Dorsolateral prefrontal cortex (tissue), 122 donors: ENCODE measurements at places on chromosomes 1 and 21. TPM values are rescaled to one million over a fixed set of nuclear protein-coding genes. Genes with fewer than 3 reads are reported as not detected.

TFF3 gene
- not detected for total RNA-seq

GRCh38 chr1:7454052-7454815 is 316.9 kb upstream of the VAMP3 start:
- DNase-seq: peak; percentile 16

RPTN gene
- total RNA-seq: not detected

- DNase-seq: no peak
These were observed 2.9 kb upstream of the RHEX start for GRCh38 chr1:206049919-206050600.

CFHR1 gene
- not detected for total RNA-seq

NPR1 gene
- 0.90 TPM for total RNA-seq

DNA sequence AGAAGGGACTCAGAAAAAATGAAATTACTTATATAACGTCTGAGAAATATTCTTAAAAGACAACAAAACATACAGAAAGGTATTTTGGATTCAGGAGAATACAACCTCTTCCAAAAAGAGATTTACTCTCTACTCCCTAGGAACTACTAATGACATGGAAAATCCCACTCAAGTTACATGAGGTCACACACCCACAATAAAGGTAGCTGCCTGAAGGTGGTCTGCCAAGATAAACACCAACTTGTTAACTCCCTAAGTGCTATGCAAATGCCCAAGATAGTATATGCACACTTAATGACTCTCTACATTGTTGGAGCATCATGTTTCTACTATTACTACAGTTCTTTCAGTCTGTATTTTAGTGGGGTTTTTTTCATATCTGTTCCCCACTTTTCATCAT is 26.5 kb downstream of the RERE start:
- DNase-seq: no peak

GRCh38 chr1:23263380-23263887 is 46.1 kb upstream of the HTR1D start:
- DNase-seq: no peak

HENMT1 gene
- 15.6 TPM for total RNA-seq

GRCh38 chr1:229945795-229946194 is 121.2 kb upstream of the GALNT2 start:
- no peak for DNase-seq

- DNase-seq: no peak
These were observed 31.0 kb upstream of the LHX4 start for GRCh38 chr1:180199018-180199417.

DNA sequence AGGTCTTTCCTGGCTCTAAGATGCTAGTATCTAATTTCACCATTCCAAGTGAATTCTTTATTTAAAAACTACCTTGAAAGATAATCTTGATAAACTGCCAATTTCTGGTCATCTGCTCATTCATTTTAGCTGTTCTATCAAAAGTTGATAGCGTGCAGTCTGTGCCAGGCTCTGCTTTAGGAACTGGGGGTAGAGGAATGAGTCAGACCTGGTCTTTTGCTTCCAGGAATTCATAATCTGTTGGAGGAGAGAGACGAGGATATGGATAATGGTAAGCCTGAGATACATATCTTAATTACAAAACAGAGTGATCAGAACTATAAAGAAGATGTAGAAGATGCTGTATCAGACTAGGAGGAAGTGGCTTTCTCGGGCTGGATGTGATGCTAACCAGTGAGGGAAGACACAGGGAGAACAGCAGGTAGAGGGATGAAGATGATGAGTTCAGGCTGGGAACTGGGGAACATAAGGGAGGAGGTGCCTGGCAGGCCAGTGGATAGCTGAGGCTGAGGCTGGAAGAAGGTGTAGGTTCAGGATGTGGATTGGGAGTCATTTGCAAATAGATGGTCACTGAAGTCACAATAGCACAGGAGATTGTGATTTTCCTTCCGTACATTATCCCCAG is 12.3 kb upstream of the PHC2 start:
- no peak for DNase-seq

FCRL6 gene
- total RNA-seq: not detected

DNA sequence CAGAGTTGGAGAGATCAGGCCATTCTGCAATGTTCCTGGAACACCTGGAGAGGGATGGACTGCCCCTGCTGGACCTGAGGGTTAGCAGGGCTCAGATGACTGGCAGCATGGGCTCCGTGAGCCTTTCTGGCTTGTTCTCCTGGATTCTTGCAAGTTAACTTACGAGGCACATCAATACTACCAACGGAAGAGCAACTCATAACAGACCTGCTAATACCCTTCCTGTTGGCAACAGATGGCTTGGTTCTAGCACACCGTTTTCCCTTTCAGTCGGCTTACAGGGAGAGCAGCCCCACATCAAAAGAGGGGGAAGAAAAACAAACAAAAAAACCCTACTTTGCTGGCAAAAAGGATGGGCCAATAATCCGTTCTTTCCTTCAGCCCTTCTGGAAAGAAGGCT is 47.9 kb downstream of the SLC66A1 start:
- no peak for DNase-seq

DNA sequence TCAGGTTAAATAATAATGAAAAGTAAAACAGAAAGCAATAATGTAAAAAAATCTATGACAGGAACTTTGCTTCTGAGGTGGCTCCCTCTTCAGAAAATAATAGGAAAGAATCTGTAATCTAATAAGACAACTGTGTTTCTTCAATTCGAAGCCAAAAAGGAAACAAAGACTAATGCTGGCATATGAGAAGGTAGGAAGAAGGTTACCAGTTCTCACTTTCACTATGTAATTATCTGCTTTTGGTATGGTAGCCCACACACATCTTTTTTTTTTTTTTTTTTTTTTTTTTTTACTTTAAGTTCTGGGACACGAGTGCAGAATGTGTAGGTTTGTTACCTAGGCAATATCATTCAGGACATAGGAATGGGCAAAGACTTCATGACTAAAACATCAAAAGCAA is 47.1 kb downstream of the COP1 start:
- no peak for DNase-seq

GRCh38 chr21:17616831-17617230 is 4.1 kb upstream of the BTG3 start:
- no peak for DNase-seq

DNA sequence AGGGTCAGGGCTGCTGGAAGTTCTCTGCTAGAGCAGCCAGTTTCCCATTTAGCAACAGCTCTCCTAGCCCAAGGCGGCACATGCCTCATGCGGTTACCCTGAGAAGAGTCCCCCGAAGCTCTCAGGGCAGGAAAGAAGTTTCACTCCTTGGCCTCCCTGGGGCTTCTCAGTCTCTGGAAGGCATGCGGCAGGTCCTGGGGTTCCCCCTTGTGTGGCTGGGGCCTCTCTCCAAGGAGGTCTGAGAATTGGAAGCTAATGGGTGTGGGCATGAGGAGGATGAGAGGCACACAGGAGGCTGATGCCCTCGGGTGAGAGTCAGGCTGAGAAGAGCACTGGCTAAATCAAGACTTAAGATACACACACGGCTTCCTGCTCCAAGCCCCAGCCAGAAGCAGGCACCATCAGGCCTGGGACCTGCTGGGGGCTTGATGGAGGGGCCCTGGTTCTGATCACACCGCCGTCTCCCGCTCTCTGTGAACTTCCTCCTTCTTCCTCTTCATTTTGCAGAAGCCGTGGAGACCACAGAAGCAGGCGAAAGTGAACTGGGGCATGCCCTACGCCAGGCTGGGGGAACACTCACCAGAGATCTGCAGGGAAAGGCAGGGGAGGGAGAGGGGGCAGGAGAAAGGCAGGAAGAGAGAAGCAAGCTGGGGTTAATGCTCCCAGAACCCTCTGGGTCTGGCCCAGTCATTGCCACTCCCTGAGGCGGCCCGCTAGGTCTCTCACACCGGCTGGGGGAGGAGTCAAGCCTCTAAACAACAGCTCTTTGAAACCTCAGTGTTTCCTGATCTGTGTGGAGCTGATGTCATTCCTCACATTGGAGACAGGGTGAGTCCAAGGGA is 15.1 kb downstream of the BLACAT1 start:
- DNase-seq: no peak

GRCh38 chr1:182054698-182055326 is 6.7 kb downstream of the ZNF648 start:
- peak; percentile 19 for DNase-seq
